ENCODE measurements at places on chromosomes 7 and 10. TPM values are rescaled to one million over a fixed set of nuclear protein-coding genes. Genes with fewer than 3 reads are reported as not detected.

GRCh38 chr7:17444673-17445072 lies 146.2 kb downstream of the AHR start:
- DNase-seq, result peak; percentile 19
- no peaks in the 10 kb centered on the region for H3K27me3 ChIP-seq
- H3K36me3 ChIP-seq, result no peaks in the 10 kb centered on the region
- no peak overlapping the region for H3K4me3 ChIP-seq

DNA sequence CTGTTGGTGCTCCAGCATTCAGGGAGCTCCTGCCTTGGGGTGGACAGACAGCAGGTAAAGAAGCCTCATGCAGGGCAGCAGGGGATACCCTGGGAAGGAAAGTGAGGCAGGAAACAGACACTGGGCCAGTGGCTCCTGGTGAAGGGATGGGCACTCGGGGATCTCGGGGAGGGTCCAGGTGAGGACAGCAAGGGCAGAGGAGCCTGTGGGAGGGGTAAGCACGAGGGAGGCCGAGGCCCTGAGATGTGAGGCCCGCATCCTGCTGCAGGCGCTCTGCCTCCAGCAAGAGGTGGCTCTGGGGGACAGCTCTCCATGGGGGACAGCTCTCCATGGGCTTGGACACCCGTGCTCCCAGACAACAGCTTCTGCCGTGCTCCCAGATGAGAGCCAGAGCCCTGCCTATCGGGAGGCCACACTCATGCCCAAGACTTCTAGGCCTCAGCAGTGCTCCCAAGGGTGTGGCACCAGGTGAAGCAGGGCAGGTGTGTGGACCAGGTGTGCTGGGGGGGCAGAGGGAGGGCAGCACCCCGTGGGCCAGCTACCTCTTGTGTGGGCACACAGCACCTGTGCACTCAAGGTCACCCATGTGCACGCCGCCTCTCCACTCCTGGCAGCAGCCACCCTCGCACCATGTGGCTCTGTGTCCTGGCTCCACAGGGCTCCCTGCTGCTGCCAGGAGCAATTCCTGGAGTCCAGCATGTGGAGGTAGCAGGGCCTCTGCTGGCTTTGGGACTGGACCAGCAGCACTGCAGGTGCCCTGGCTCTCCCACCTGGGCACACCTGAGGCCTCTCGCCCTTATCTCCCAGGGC lies 93.6 kb upstream of the INSIG1 start:
- DNase-seq, result no peak
- H3K27ac ChIP-seq, result no peak overlapping the region
- peaks cover 14% of the 10 kb centered on the region for H3K4me1 ChIP-seq
- no peaks in the 10 kb centered on the region for H3K27me3 ChIP-seq

DNA sequence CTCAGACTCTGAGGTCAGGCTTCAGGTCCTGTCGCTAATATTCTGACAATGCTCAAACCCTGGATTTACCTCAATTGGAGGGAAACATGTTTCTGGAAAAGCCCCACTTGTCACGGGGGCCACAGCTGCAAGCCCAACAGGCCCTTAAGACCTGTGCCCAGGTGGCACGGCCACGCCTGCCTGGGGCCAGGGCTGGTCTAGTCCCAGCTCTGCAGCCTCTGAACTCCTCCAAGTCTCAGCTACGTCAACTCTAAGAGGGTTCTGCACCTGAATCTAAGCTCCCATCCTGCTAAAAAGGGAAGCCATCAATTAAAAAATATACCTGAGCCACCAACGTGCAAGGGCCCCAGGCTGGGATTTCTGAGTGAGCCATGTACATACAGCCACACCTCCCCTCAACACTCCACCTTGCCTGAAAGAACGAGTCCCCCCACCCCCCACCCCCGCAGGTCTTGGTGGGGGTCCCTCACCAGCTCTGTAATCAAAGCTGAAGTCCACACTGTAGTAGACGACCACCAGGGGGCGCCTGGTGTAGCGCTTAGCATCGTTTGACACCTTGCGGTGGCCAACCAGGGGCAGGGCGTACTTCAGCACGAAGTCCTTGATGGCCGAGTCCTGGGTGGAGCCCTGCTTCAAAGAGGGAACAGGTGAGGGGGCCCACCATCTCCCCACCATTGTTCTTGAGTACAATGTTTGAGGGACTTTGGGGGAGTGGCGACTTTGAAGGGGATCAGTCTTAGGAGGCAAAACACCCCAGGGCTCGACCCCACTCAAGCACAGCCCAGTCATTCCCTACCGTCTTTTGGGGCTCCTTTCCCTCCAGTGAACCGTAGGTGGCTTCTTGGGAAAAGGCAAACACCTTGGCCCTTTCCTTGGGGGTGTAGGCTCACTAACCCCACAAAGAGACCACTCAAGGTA lies 22.6 kb downstream of the PDIA4 start:
- H3K4me3 ChIP-seq, result no peak overlapping the region
- peak; percentile 43 for DNase-seq
- no peaks in the 10 kb centered on the region for H3K4me1 ChIP-seq
- H3K36me3 ChIP-seq, result peaks cover 42% of the 10 kb centered on the region

The KEL gene
- total RNA-seq, result 0.91 TPM

- no peaks in the 10 kb centered on the region for H3K36me3 ChIP-seq
- H3K4me3 ChIP-seq, result no peak overlapping the region
- no peaks in the 10 kb centered on the region for H3K27me3 ChIP-seq
- H3K4me1 ChIP-seq, result peaks cover 63% of the 10 kb centered on the region
Observed at GRCh38 chr7:143283381-143283780, 1.4 kb upstream of the TMEM139 start.

- H3K4me3 ChIP-seq, result no peak overlapping the region
- DNase-seq, result no peak
- H3K4me1 ChIP-seq, result no peaks in the 10 kb centered on the region
Observed at GRCh38 chr10:132829403-132829802, 43.5 kb upstream of the NKX6-2 start.

GRCh38 chr10:14545827-14546226 lies 215.1 kb upstream of the FRMD4A start:
- no peaks in the 10 kb centered on the region for H3K27me3 ChIP-seq
- peaks cover 5% of the 10 kb centered on the region for H3K4me1 ChIP-seq
- no peak overlapping the region for H3K4me3 ChIP-seq
- no peak for DNase-seq

DNA sequence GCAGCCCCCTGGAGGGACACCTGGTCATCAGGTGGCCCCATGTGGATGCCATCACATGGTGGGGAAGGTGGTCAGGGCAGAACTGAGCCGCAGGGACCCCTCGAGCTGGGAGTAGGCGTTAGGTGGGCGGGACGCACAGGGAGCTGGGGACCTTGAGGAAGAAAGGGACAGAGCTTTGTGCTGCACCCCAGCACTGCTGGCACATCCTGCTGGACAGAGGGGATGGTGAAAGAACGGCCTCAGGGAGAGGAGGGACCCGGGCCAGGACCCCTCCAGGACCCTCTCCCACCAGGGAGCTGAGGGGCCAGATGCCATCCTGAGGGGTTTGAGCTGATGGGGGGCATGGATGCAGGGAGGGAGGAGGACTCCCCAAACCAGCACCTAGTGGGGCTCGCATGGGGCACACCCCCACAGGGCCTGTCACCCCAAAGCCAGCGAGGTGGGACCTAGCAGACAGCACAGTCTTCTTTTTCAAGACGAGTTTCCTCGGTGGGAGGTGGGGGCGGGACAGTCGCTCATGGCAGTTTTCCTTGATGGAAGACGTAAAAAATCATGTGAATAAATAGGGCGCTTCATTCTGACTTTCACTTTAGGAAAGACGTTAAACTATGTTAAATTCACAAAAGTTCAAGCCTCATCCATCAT lies 43.3 kb downstream of the STK32C start:
- no peaks in the 10 kb centered on the region for H3K36me3 ChIP-seq
- no peak for DNase-seq
- no peaks in the 10 kb centered on the region for H3K27me3 ChIP-seq
- H3K4me3 ChIP-seq, result no peak overlapping the region
- H3K4me1 ChIP-seq, result no peaks in the 10 kb centered on the region

The CCL26 gene
- total RNA-seq, result 0.49 TPM

- no peak overlapping the region for H3K4me3 ChIP-seq
- H3K27ac ChIP-seq, result peak overlapping the region; percentile 30
- H3K36me3 ChIP-seq, result no peaks in the 10 kb centered on the region
Observed at GRCh38 chr10:75108684-75109458, 2.6 kb upstream of the SAMD8 start.

The TRIP6 gene
- 102 TPM for total RNA-seq

DNA sequence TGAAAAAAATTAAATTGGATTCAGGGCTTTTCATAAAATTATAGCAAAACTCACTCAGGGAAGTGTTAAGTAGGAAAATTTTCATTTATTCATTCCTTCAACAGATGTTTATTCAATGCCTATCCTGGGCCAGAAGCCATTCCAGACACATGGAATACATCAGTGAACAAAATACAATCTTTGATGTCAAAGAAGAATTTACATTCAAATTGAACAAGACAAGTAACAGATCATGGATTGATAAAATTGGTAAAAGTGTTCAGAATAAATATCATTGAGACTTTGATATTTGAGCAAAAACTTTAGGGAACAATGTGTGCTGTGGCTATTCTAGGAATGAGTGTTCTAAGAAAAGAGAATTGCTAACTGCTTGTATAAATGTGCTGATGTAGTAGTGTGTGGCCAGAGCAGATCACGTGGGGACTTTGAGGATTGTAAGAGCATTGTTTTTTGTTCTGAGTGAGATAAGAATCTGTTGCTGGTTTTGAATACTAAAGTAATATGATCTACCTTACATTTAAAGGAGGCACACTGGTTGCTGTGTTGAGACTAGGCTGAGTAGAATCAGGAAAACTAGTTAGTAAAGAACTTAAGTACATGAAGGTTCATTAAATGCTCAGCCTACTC lies 957.2 kb downstream of the PCDH15 start:
- H3K4me1 ChIP-seq, result no peaks in the 10 kb centered on the region
- H3K27me3 ChIP-seq, result no peaks in the 10 kb centered on the region
- no peak overlapping the region for H3K27ac ChIP-seq
- DNase-seq, result no peak
- H3K36me3 ChIP-seq, result no peaks in the 10 kb centered on the region
- no peak overlapping the region for H3K4me3 ChIP-seq

GRCh38 chr10:102230861-102231356 lies 4.8 kb downstream of the ELOVL3 start:
- peak overlapping the region; percentile 75 for H3K27ac ChIP-seq
- no peaks in the 10 kb centered on the region for H3K27me3 ChIP-seq
- H3K36me3 ChIP-seq, result no peaks in the 10 kb centered on the region
- H3K4me1 ChIP-seq, result peaks cover 45% of the 10 kb centered on the region

All from HCT116 (cell line).